ENCODE measurements at places on chromosomes 5 and 9.

DNA sequence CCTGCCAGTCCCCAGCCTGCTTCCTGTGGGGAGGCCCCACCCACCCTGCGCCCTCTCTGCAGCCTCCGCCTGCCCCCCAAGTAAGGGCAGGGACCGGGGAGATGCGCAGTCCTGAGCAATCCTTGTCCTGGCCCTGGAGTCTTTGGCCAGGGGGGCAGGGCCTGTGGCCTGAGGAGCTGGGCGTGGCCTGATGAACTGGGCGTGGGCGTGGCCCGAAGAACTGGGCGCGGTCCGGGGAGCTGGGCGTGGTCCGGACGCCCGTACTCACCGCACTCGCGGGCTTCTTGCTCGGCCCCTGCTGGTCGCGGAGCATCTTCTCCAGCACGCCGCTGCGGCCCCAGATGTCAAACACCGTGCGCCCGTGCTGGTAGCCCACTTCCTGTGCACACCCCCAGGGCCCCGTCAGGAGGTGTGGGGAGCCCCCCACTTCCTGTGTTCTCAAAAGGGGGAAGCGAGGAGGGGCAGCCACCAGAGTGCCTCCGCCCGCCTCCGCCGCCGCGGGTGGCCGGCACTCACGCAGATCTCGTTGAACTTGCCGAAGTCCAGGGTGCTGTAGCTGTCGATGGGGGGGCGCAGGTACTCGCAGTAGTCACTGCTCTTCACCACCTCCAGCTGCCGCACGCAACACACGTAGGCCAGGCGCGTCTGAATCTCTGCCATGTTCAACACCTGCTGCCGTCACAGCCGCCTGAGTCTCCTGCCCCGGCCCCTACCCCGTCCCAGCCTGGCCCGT lies 2.7 kb upstream of the NSMF start:
- DNase-seq, result peak; percentile 89

GRCh38 chr5:37971483-37972024 lies 131.7 kb upstream of the GDNF start:
- DNase-seq, result no peak

GRCh38 chr9:120708526-120709224 lies 5.6 kb downstream of the MEGF9 start:
- DNase-seq, result no peak

DNA sequence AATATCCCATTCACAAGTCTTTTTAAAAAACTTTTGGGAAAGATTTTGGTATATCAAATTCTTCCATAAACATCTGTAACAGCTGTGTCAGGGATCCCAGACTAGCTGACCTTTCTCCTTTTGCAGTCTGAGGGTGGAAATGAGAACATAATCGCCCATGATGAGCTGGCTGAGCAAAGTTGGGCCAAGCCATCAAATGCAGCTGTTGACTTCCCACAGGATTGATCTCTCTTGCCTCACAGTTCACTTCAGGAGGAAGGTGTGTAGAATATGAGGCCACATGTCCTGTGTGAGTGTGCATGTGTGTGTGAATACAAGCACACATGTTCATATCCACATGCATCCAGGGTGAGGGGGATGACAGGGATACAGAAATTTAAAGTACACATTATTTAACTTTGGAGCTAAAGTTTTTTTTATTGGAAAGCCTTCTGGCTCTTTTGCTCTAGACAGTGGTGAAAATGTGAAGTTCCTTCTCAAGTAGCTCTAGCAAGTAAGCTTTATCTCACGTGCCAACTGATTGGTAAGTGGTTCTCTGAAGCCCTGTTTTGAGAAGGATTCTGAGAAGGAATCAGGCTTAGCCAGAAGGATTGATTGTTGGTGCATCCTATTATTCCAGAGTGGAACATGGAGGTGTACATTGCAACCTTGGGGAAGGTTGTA lies 468.8 kb upstream of the DMAC1 start:
- DNase-seq, result no peak

- no peak for DNase-seq
Measured at GRCh38 chr5:61275841-61276240, 56.2 kb upstream of the ZSWIM6 start.
